ENCODE measurements at places on chromosomes 5 and 9.

DNA sequence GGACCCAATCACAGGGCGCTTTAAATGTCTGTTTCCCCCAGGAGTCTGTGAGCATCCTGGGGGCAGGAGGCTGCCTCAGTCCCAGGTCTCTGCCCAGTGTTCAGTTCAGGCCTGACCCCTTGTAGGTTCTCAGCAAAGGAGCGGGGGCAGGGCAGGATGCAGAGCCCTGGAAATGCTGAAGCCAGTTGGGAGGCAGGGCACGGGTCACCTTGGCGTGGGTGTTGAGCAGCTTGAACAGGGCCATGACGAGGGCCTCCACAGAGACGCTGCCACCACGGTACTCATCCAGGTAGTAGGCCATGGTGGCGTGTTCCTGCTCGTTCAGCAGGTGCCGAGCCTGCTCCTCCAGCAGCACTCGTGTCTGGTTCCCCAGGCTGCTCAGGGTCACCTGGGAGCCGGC, 36.3 kb upstream of the AKNA start:
- DNase-seq, result no peak

GRCh38 chr5:76669245-76669644, 46.0 kb upstream of the F2RL2 start:
- no peak for DNase-seq

- no peak for DNase-seq
These were observed 90.1 kb downstream of the PAPPA start for GRCh38 chr9:116243708-116244107.

GRCh38 chr9:93681269-93682154, 105.1 kb downstream of the PHF2 start:
- no peak for DNase-seq

GRCh38 chr5:99369797-99370593, 441.2 kb upstream of the CHD1 start:
- no peak for DNase-seq
